ENCODE measurements at places on chromosomes 5 and 9.

- DNase-seq: no peak
These were observed 35.5 kb upstream of the ANXA2R start for GRCh38 chr5:43075319-43076293.

GRCh38 chr9:91905991-91906469 is 44.0 kb downstream of the ROR2 start:
- DNase-seq: no peak

DNA sequence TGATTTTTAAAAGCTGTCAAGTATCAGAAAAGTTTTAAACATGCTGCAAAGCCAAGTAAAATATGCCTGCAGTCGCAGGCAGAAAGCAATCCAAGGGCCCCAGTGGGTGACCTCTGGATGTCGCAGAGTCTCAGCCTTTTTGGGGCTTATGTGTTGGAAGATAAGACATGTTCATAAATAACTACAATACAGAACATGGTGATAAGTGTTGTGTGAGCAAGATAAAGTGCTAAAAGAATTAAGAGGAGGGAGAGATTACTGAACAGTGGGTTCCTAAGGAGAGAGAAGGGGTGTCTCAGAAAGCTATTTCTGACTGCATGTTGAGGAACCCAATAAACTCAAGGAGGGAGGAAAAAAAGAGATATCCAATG is 78.9 kb upstream of the ADRB2 start:
- no peak for DNase-seq

- no peak for DNase-seq
These were observed 19.8 kb upstream of the KCNV2 start for GRCh38 chr9:2697492-2697891.

- no peak for DNase-seq
These were observed 77.7 kb downstream of the HOMER1 start for GRCh38 chr5:79436224-79436623.

DNA sequence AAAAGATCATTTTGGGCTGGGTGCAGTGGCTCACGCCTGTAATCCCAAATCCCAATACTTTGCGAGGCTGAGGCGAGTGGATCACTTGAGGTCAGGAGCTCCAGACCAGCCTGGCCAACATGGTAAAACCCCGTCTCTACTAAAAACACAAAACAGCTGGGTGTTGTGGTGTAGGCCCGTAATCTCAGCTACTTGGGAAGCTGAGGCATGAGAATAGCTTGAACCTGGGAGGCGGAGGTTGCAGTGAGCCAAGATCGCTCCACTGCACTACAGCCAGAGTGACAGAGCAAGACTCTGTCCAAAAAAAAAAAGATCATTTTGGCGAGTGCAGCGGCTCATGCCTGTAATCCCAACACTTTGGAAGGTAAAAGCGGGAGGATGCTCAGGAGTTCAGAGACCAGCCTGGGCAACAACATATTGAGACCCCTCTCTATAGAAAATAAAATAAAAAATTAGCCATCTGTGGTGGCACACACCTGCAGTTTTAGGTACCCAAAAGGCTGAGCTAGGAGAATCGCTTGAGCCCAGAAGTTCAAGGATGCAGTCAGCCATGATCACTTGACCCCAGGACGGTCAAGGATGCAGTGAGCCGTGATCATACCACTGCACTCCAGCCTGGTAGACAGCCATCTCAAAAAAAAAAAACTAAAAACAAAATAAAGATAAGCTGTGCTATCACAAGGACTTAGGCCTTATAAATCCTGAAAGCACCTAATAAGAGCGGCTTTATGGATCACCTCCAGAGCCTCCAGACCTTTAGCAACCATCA is 16.2 kb downstream of the PPP2CA start:
- DNase-seq: no peak

GRCh38 chr5:77396017-77396416 is 96.1 kb downstream of the WDR41 start:
- no peak for DNase-seq
